Stimulated activated CD4-positive, alpha-beta T cell treated with anti-CD3 and anti-CD28 coated beads, Interleukin-1b, Interleukin-23, amount 100 ng/mL, for 1 hour (primary cell): ENCODE measurements at places on chromosomes 13 and 19.

DNA sequence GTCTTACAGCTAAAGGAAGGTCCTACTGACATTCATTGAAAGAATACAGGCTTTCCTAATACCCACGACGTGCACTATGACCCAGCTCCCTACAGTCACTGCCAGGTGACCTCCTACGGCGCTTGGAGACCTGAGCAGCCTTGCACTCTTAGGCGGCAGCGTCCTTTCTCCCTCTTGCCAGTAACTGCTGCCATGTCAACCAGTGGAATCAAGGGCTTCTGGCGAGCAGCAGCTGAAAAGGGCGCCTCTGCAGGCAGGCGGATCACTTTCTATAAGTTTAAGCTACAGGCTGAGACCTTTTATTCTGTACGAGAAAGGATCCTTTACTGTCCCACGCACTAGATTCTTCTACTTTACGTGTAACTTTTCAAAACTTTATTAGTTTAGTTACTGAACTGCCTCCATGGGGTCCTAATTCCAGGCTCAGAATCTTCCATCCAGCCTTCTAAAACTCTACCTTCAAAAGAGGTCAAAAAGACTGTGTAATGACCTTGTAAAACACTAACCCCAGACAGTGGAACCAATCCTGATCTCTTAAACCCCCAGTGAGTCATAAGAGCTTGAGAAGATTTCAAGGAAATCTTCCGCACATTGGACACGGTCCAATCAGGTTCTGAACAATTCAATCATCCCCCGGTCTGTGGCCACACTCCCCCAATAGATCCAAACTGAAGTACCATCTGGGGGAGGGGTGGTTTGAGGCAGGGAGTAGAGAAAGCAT, 1.9 kb downstream of the KCTD12 start:
- no peak for DNase-seq

DNA sequence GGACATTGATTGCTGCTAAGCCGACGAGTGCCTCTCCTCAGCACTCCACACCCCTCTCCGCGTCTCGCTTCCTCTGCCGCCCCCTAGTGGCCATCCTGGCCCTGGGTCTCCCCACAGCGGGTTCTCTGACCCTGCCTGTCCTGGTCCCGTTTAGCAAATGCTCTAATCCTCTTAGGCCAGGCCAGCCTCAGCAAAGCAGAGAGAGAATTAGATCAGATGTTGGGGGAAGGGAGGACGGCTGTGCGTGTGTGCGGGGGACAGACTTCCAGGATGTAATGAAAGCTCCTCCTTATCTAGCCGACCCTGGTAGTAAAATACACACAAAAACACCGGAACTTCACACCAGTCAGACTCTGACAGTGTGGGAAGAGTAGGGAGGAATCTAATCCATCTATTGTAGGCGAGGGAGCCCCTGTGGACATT, 4.5 kb downstream of the TPRX2 start:
- DNase-seq, result peak; percentile 88

- no peak for DNase-seq
Observed at GRCh38 chr13:64675255-64675892, 2554.8 kb downstream of the PCDH9 start.

DNA sequence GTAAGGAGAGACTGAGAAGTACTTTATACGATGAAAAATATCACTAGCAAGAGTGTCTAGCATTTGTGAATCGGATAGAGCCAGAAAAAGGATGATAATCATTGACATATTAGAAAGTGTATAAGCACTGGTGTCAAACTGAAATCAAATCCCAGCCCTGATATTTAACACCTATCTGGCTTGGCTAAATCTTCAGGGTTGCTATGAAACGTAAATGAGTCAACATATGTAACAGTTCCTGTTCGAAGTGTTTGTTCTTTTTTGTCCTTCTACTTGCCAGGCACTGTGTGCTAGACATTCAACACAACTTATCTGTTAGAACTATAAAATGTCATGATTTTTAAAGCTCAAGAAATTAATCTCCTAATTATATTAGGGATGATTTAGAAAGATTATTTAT, 40.8 kb downstream of the SERPINE3 start:
- no peak for DNase-seq

DNA sequence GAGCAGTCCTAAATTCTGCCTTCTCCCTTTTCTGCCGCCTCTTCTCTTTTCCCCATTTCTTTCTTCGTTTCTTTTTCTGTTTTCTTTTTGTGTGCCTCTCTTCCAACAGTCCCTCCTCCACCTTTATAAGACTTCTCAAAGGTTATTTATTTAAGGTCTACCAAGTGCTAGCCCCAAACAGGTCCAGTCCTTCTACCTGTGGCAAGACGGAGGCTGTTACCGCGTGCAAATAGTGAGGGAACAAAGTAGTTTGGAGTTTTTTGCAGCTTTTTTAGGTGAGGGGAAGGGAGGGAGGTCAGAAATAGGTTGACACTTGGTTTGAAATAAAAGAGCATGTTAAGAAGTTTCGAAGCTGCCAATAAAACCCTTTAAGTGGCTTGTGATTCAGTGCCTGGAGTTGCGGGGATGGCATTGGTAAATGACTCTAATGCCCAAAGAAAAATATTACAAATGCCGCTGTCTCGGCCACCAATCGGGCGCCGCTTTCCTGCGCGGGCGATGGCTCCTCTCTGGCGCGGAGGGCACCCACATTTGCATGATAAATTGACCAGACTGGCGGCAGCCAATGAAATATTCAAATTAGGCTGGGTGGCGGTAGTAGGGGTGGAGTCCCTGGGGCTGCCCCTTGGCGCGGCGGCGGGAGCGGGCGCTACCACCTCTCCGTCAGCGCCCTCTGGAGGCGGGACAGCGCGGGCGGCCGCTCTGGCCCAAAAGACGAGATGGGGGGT, 7.5 kb upstream of the TSHZ3 start:
- DNase-seq, result peak; percentile 38

- no peak for DNase-seq
Observed at GRCh38 chr13:85724546-85725432, 74.4 kb downstream of the SLITRK6 start.

GRCh38 chr13:40251343-40252032, 415.0 kb downstream of the FOXO1 start:
- DNase-seq, result no peak

- DNase-seq, result no peak
Observed at GRCh38 chr13:32976912-32977311, 39.3 kb upstream of the KL start.

- no peak for DNase-seq
Observed at GRCh38 chr13:53238261-53238660, 209.6 kb downstream of the OLFM4 start.

- DNase-seq, result no peak
Observed at GRCh38 chr13:98873377-98874028, 104.4 kb downstream of the DOCK9 start.

DNA sequence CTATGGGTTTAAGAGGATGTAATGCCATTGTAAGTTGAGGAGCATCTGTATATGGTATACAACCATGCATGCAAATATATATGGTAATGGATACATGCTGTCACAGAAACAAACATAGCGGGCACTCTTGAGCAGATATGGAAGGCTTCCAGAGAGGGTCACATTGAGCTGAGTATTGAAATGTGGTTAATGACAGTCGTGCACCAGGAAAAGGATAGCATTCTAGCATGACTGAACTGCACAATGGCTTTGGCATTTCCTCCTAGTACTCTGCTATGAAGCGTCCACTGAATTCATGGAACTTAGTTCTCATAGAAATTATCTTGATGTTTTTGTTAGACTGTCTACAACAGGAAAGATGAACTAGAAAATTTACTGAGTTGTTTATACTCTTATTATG, 25.2 kb downstream of the DGKH start:
- no peak for DNase-seq

GRCh38 chr13:114055766-114056165, 76.7 kb downstream of the RASA3 start:
- no peak for DNase-seq

DNA sequence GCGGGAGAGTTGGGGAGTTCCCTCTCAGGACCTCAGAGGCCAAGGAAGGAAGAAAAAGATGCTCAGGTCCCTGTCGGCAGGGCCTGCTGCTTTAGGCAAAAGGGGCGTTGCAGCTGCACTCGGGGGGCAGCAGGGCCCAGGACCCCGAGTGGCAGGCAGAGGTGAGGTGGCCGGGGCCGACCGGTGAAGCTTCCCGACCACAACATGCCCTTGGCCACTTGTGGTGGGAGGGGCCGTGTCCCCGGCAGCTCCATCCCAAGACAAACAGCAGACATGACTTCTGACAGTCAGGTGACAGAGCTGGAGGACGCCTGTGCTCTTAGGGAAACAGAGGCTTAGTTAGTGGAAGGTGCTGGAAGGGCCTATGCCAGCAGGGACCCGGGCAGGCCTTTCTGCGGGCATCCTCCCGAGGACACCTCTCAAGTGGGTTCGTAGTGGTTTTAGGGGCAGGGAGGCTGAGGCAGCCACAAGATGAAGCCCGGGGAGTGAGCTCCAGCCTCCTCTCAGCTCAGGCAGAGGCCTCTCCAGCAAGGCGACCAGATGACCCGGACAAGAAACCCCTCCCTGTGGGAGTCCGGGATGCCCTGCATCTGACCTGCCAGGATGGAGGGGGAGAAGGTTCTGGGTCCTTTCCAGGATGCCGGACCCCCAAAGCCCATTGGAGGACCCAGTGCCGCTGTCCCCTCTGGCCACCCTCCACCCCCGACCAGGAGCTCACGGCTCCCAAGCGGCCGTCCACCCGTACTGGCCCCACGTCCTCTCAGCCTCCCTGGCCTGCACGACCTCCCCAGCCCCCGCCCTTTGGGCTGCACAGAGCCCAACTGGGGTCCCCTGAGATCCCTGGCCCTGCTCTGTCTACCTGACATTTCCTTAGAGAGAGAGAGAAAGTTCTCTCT, 24.2 kb downstream of the BTBD2 start:
- DNase-seq, result no peak

DNA sequence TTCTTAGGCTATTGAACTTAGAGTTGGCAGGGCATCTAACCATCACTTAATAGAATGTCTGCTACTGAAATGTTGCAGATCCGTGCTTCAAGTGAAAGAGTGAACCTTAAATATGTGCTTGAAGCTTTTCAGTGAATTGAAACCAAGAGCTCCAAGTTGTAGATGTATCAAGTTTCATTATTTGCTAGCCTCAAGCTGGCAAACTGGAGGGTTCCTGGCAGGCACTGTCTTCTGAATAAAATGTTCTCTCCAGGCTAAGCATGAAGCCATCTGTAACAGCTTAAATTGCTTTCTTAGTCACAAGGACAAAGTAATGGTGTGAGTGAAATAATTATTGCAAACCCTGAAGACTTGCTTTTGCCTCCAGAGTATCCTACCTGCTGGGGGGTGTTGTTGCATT, 415.0 kb upstream of the SPRY2 start:
- DNase-seq, result no peak

DNA sequence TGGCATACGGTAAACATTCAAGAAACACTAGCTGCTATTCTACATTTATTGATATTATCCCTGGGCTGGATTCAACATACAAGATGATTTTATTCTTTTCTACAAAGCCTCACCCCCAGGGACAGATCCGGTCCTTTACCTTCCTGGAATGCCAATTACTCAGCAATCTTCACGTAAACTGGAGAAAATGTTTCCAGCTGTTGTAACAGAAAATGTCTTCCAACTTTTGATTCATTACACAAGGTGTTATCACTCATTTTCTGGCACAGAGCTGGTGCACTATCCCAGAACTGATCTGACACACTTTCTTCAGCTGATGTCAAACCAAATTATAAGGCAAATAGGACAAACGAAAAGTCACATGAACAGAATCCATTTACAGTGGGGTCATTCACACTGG, 33.1 kb downstream of the DCLK1 start:
- DNase-seq, result no peak

DNA sequence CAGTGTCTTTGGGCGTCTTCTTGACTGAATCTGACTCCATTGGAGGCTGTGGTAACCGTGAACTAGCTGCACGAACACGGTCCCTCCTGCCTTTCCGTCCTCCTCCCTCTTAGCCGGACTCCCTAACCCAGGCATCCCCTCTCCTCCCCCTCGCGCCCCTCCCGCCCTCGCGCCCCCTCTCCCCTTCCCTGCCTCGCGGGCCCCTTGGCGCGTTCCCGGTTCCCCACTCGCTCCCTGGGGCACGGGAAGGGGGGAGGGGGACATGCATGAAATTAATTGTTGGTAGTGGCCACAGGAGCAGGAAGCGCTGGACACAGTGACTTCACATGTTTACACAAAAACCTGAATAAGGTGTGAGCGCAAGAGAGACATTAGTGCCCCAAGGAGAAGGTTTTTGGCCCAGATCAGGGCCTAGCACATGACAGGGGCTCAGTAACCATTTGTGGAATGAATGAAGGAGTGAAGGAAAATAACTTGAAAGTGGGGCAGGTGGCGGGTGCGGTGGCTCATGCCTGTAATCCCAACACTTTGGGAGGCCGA, 279 bp downstream of the DMRTC2 start:
- DNase-seq, result no peak

DNA sequence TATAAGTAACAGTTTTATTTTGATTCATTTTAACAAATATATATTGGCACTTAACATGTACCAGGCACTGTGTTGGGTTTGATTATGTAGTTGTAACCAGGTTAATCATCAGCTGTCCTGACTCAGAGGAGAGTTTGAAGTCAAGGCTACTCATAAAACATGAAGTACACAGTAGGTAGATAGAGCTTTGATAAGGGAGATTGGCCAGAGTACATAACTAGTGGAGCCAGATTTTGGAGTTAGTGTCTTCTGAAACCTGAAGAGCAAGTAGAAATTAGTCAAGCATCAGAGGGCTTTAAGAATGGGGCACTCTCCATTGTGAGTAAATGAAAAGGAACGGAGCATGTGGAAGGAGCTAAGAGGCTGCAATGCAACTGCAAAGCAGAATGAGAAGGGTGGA, 333.9 kb downstream of the RFC3 start:
- no peak for DNase-seq

- no peak for DNase-seq
Observed at GRCh38 chr19:17026706-17027534, at the start of gene CPAMD8. TSS of gene CPAMD8 (minus strand) at chr19:17026810. CDS start at chr19:17026642, 168 bp downstream.
